ENCODE measurements at places on chromosomes 4 and X. TPM values are rescaled to one million over a fixed set of nuclear protein-coding genes. Genes with fewer than 3 reads are reported as not detected.
A peak's percentile ranks its signal among the peaks of the same experiment; 100 is the strongest.

The MAOA gene
- total RNA-seq = 7.1 TPM

- H3K4me1 ChIP-seq = no peaks in the 10 kb centered on the region
- H3K4me3 ChIP-seq = no peak overlapping the region
- no peak overlapping the region for H3K27ac ChIP-seq
- H3K27me3 ChIP-seq = no peaks in the 10 kb centered on the region
These were observed 19.5 kb downstream of the L1CAM start for GRCh38 chrX:153866302-153867019.

The MTTP gene
- not detected for total RNA-seq

- no peak overlapping the region for H3K4me3 ChIP-seq
- DNase-seq = peak; percentile 16
- no peak overlapping the region for H3K27ac ChIP-seq
These were observed 4.5 kb downstream of the CTPS2 start for GRCh38 chrX:16708016-16708415.

DNA sequence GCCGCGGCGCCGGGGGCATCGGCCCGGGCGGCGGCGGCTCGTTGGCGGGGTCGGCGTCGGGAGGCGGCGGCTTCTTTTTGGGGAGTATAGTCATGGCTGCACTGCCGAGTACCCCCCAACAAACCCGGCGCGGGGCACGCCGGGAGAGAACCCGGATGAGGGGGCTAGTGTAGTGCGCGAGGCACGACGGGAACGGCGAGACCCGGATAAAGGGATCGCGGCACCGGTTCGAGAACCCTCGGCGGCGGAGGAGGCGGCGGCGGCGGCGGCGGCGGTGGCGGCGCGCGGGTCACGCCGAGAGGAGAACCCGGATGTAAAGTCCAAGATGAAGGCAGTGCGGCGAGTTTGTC is at the start of gene OTUD5:
OTUD5 (minus strand) TSS at position 131 of the 350 bp plus-strand sequence; CDS start at position 94, 37 bp downstream.
- H3K4me1 ChIP-seq = peaks cover 5% of the 10 kb centered on the region
- no peaks in the 10 kb centered on the region for H3K27me3 ChIP-seq
- no peak for DNase-seq
- H3K4me3 ChIP-seq = peak within 1 kb of the TSS; percentile 57

DNA sequence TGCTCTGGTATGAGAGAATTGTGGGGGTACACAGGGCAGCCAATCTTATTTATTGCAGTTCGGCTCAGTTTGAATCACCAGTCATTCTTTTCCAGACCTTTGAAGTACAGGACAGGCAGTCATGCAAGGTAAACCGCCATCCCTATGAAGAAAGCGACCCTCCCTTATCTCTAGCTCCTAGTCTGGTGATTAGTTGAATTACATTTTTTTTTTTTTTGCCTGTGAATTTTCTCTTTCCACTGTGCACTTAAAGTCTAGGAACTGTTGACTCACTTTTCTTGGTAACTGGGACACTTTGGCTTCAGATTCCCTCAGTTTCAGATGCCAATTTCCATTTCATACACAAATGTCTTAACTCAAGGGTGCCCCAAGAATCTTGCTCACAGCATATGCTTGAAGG is 82.4 kb upstream of the FAM9C start:
- no peak overlapping the region for H3K27ac ChIP-seq
- no peaks in the 10 kb centered on the region for H3K36me3 ChIP-seq
- no peak overlapping the region for H3K4me3 ChIP-seq
- no peaks in the 10 kb centered on the region for H3K27me3 ChIP-seq

The CTAG2 gene
- not detected for total RNA-seq

GRCh38 chr4:173835903-173836302 is 305.9 kb upstream of the HAND2 start:
- H3K4me3 ChIP-seq = no peak overlapping the region
- no peak overlapping the region for H3K27ac ChIP-seq
- no peaks in the 10 kb centered on the region for H3K36me3 ChIP-seq
- no peak for DNase-seq
- H3K27me3 ChIP-seq = peaks cover 6% of the 10 kb centered on the region
